Mammary microvascular endothelial cell (primary cell): ENCODE measurements at places on chromosomes 4 and X. TPM values are rescaled to one million over a fixed set of nuclear protein-coding genes. Genes with fewer than 3 reads are reported as not detected.

The PSAPL1 gene
- total RNA-seq: not detected in 2 replicates

The KLB gene
- total RNA-seq: under 0.01 TPM in 1 of 2 replicates, not detected in the other

The PLXNB3 gene
- total RNA-seq: 3.5 and 10.6 TPM in 2 replicates

The TCEAL7 gene
- total RNA-seq: 1.2 and 5.3 TPM in 2 replicates

The HSFX1 gene
- 0.07 TPM in 1 of 2 replicates, not detected in the other for total RNA-seq

The HELT gene
- not detected in 2 replicates for total RNA-seq

The DTHD1 gene
- total RNA-seq: not detected in 2 replicates

The ZIC3 gene
- total RNA-seq: not detected in 2 replicates

The CT45A10 gene
- not detected in 2 replicates for total RNA-seq

The KLHL4 gene
- 15.7 and 19.2 TPM in 2 replicates for total RNA-seq

The SLC26A1 gene
- 0.33 TPM in 1 of 2 replicates, not detected in the other for total RNA-seq

The NHSL2 gene
- total RNA-seq: 18.9 and 22.6 TPM in 2 replicates

The OTC gene
- total RNA-seq: not detected in 2 replicates

The MAGEA2B gene
- total RNA-seq: not detected in 2 replicates

The SPANXB1 gene
- total RNA-seq: not detected in 2 replicates

The ETFDH gene
- total RNA-seq: 12.5 and 17.4 TPM in 2 replicates

The RAI2 gene
- total RNA-seq: 2.7 and 2.9 TPM in 2 replicates

The ZNF630 gene
- 1.5 and 1.9 TPM in 2 replicates for total RNA-seq

The HPGD gene
- total RNA-seq: not detected in 2 replicates

The PNMA6E gene
- not detected in 2 replicates for total RNA-seq

The ASB9 gene
- 24.5 and 27.0 TPM in 2 replicates for total RNA-seq

The BEND2 gene
- not detected in 2 replicates for total RNA-seq

The STARD8 gene
- total RNA-seq: 13.9 and 16.6 TPM in 2 replicates

The PLS3 gene
- 395 and 439 TPM in 2 replicates for total RNA-seq

The PPARGC1A gene
- total RNA-seq: not detected in 2 replicates

The SLC10A4 gene
- not detected in 2 replicates for total RNA-seq

The BMP15 gene
- not detected in 2 replicates for total RNA-seq

The HPGDS gene
- not detected in 2 replicates for total RNA-seq

The RASL11B gene
- total RNA-seq: not detected in 2 replicates
